Osteoblast (primary cell): ENCODE measurements at places on chromosomes 3 and 15. TPM values are rescaled to one million over a fixed set of nuclear protein-coding genes. Genes with fewer than 3 reads are reported as not detected.

SPATA12 gene
- not detected in 2 replicates for total RNA-seq

PRR23E gene
- total RNA-seq = not detected in 2 replicates

ECE2 gene
- total RNA-seq = not detected in 2 replicates

DNA sequence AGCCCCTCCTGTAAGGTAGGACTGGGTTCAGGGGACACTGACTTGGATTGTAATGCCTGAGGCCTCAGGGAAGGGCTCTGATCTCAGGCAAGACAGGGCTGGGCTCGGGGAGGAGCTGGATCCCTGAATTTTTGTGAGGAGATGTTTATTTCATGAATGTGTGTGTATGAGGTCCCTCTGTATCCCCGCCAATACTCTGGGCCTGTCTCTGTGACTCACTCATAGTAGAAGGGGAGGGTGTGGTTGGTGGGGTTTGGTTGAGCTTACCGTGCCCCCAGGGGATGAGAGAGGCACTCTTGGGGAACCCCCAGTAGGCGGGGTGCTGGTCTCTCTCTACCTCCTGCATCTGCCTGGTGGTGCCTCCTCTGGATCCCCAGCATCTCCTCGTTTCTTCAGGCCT is 28.1 kb downstream of the RPSA start:
- no peak overlapping the region for H3K27ac ChIP-seq
- H3K4me3 ChIP-seq = no peak overlapping the region
- peak; percentile 63 for DNase-seq
- no peaks in the 10 kb centered on the region for H3K36me3 ChIP-seq
- no peaks in the 10 kb centered on the region for H3K27me3 ChIP-seq

- no peak for DNase-seq
- no peaks in the 10 kb centered on the region for H3K36me3 ChIP-seq
- no peak overlapping the region for H3K27ac ChIP-seq
- no peaks in the 10 kb centered on the region for H3K27me3 ChIP-seq
- no peaks in the 10 kb centered on the region for H3K4me1 ChIP-seq
- no peak overlapping the region for H3K4me3 ChIP-seq
Observed at GRCh38 chr3:175608356-175608755, 749.2 kb downstream of the NAALADL2 start.

DNA sequence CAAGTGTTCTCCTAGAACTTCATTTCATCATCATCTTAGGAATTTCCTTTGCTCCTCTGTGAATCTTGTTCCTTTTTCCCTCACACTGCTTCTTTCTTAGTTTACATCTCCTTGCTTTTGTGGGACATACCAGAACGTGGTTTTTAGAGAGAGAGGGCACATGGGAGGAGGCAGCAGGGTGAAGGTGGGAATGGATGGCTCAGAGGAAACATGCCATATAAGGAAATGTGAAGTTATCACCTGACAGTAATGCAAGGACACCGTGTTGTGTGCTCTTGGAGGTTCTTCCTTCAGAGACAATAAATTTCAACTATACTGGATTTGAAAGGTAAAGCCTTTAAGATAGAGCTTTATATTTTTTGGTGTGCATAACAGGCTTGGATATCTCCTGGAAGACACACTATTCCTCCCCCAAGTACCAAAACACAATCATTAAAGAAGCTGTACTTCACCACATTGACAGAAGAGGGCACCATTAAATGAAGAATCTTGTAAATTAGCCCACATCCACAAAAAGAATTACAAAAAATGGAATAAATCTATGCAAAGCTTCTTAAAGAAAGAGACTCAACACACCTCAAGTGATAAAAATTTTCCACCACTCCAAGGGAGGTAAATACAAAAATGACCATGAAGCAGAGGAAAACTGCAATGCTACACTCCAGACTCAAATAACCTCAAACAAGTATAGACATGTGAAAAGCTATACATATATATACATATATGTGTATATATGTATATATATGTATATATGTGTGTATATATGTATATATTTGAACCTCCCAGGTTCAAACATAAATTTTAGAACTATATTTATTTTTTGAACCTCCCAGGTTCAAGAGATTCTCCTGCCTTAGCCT is 26.1 kb downstream of the RPL39L start:
- no peak overlapping the region for H3K27ac ChIP-seq
- H3K4me3 ChIP-seq = no peak overlapping the region
- no peaks in the 10 kb centered on the region for H3K27me3 ChIP-seq
- peaks cover 3% of the 10 kb centered on the region for H3K4me1 ChIP-seq
- no peaks in the 10 kb centered on the region for H3K36me3 ChIP-seq
- DNase-seq = no peak
